Activated CD8-positive, alpha-beta T cell treated with anti-CD3 and anti-CD28 coated beads, Interleukin-2, amount 10 ng/mL, durations not matched to agents 7 days and 5 days (primary cell): ENCODE measurements at places on chromosomes 5 and 9. TPM values are rescaled to one million over a fixed set of nuclear protein-coding genes. Genes with fewer than 3 reads are reported as not detected.
A peak's percentile ranks its signal among the peaks of the same experiment; 100 is the strongest.

DNA sequence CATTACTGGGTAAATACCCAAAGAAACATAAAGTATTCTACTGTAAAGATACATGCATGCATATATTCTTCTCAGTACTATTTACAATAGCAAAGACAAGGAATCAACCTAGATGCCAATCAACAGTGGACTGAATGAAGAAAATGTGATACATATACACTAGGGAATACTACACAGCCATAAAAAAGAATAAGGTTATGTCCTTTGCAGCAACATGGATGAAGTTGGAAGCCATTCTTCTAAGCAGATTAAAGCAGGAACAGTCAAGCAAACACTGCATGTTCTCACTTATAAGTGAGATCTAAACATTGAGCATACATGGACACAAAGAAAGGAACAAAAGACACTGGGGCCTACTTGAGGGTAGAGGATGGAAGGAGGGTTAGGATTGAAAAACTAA, 39.6 kb upstream of the NDUFS4 start:
- DNase-seq: no peak
- H3K27me3 ChIP-seq: peaks cover 11% of the 10 kb centered on the region
- H3K36me3 ChIP-seq: no peaks in the 10 kb centered on the region
- H3K4me3 ChIP-seq: no peak overlapping the region
- H3K4me1 ChIP-seq: no peaks in the 10 kb centered on the region

SLC45A2 gene
- not detected for total RNA-seq

DNA sequence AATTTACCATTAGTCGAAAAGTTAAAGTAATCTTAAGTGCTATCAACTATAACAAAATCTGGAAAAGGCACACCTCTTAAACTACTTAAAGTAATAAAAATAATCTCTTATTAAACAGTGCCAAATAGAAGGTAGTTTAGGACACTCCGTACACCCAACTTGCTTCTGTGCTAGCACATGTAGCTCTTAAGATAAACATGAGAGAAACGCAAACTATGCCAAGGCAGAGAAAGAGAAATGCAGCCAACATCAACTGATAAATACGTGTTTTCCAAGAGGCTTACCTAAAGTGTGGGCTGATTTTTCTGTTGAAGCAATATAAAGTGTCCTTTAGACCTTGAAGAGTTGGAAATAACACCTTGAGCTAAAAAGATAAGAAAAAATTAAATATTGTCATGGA, 480.6 kb upstream of the DAB2 start:
- no peaks in the 10 kb centered on the region for H3K36me3 ChIP-seq
- no peaks in the 10 kb centered on the region for H3K27me3 ChIP-seq
- no peak overlapping the region for H3K4me3 ChIP-seq
- H3K4me1 ChIP-seq: no peaks in the 10 kb centered on the region

DNA sequence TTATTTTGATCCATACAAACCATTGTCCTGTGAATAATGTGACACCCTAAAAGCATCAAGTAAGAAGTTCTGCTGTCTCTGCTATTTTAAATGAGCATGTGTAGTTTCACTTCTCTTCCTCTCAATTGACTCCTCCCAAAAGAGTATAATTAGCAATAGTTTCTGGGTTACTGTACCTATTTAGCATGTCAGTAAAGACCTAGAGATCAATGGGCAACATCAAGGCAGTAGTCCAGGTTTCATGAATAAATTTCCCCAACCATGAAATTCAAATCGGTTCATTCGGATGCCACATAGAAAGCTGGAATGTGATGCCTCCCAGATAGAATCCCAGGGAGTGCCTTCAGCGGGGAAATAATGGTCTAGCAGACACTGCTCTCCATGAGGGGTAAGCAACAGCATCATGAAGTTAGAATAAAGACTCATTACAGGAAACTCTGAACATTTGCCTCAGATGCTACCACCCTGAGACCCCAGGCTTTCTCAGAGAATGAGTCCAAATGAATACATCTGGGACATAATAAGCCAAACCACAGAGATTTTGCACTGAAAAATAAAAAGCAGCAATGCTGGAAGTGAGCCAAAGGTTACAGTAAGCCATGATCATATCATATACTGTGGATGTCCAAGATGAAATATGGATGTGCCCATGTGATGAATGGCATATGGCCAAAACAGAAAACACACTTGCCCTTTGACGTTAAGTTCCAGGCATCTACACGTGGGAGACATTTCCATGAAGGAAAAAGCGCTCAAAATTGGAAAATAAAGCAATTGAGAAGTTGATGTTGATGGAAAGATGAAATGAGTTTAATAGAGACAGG, 1107.0 kb upstream of the SEMA6A start:
- no peaks in the 10 kb centered on the region for H3K4me1 ChIP-seq
- DNase-seq: no peak
- H3K27me3 ChIP-seq: no peaks in the 10 kb centered on the region
- no peaks in the 10 kb centered on the region for H3K36me3 ChIP-seq

- H3K27me3 ChIP-seq: peaks cover 4% of the 10 kb centered on the region
- no peak within 1 kb of the TSS for H3K27ac ChIP-seq
- no peaks in the 10 kb centered on the region for H3K36me3 ChIP-seq
- no peaks in the 10 kb centered on the region for H3K4me1 ChIP-seq
Measured at GRCh38 chr5:161847941-161848391, at the start of gene GABRA1. TSS of gene GABRA1 (plus strand) at chr5:161848120. CDS start at chr5:161850811, 2,691 bp downstream.

- H3K27me3 ChIP-seq: peaks cover 26% of the 10 kb centered on the region
- H3K36me3 ChIP-seq: peaks cover 2% of the 10 kb centered on the region
- DNase-seq: no peak
- H3K27ac ChIP-seq: no peak overlapping the region
- no peak overlapping the region for H3K4me3 ChIP-seq
- peaks cover 11% of the 10 kb centered on the region for H3K4me1 ChIP-seq
Measured at GRCh38 chr5:33848554-33848953, 43.2 kb downstream of the ADAMTS12 start.

- H3K27ac ChIP-seq: no peak overlapping the region
- no peaks in the 10 kb centered on the region for H3K4me1 ChIP-seq
- DNase-seq: no peak
- H3K36me3 ChIP-seq: no peaks in the 10 kb centered on the region
Measured at GRCh38 chr9:81074221-81074620, 615.1 kb downstream of the TLE1 start.

- no peak overlapping the region for H3K27ac ChIP-seq
- no peaks in the 10 kb centered on the region for H3K27me3 ChIP-seq
- H3K4me3 ChIP-seq: no peak overlapping the region
Measured at GRCh38 chr9:31542384-31543055, 841.9 kb upstream of the ACO1 start.

DNA sequence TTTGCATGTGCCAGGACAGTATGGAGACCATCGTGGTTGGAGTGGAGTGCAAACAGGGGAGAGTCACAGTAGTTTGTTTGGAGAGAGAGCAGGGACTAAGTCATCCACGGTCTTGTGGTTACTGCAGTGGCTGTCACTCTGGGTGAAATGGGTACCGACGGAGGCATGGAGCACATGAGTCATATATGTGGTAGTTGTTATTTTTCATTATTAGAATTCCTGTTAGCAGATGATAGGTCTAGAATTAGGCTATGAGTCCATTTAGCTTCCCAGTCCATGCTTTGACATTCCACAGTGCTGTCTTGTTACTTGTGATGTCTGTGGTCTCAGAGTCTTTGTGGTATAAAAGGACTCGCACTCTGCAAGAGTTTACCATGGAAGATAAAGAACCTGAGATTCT, 303.9 kb downstream of the DMRT2 start:
- no peaks in the 10 kb centered on the region for H3K36me3 ChIP-seq
- no peaks in the 10 kb centered on the region for H3K27me3 ChIP-seq
- H3K4me1 ChIP-seq: no peaks in the 10 kb centered on the region
- no peak overlapping the region for H3K4me3 ChIP-seq
- H3K27ac ChIP-seq: no peak overlapping the region
- no peak for DNase-seq

DNA sequence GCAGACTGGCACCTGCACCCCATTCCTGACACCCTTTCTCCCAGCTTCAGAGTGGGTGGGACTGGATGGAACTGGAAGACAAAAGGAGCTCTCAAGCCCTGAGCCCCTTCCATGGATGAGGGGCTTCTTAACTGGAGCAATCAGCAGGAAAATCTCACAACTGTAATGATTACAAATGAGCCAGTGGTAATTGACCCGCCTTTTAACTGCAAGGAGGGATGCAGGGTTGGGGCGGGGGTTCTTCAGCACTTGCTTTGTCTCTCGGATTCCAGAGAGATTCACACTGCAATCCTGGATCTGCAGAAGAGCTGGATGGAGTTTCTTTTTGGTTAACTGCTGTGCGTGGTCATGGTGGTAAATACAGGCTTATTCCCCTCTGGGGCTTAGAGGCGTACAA, 160.1 kb upstream of the SHB start:
- H3K4me3 ChIP-seq: no peak overlapping the region
- peaks cover 20% of the 10 kb centered on the region for H3K4me1 ChIP-seq
- H3K36me3 ChIP-seq: no peaks in the 10 kb centered on the region
- peaks cover 7% of the 10 kb centered on the region for H3K27me3 ChIP-seq

- H3K4me1 ChIP-seq: peaks cover 65% of the 10 kb centered on the region
- peaks cover 16% of the 10 kb centered on the region for H3K36me3 ChIP-seq
- no peak for DNase-seq
- no peak overlapping the region for H3K4me3 ChIP-seq
Measured at GRCh38 chr5:62259699-62260250, 46.2 kb upstream of the KIF2A start.

TLX3 gene
- total RNA-seq: not detected

IGFBPL1 gene
- total RNA-seq: not detected

CER1 gene
- total RNA-seq: not detected

GRCh38 chr5:16391858-16392649, 73.5 kb downstream of the ZNF622 start:
- H3K36me3 ChIP-seq: no peaks in the 10 kb centered on the region
- H3K27ac ChIP-seq: no peak overlapping the region
- no peaks in the 10 kb centered on the region for H3K4me1 ChIP-seq
- DNase-seq: no peak
- no peak overlapping the region for H3K4me3 ChIP-seq

ABHD17B gene
- total RNA-seq: 27.2 TPM

DNA sequence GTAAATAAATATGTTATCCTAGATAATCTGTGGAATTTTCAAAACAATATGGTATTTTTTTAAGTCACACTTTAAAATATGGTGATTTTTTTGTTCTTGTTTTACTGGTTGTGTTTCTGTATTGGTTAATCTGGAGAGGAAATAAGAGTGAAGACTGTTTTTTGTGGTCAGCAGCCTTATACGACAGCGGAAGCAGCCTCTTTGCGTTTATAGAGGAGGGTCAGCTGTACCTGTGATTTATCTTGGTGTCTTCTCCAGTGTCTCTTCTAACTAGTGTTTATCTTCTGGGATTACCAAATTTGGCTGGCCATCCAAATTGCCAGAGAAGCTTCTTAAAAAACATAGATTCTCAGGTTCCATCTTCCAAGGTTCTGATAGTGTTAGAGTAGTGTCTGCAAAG, 58.7 kb downstream of the ICE1 start:
- H3K36me3 ChIP-seq: peaks cover 51% of the 10 kb centered on the region
- peak overlapping the region; percentile 89 for H3K27ac ChIP-seq
- DNase-seq: peak; percentile 56
- no peaks in the 10 kb centered on the region for H3K27me3 ChIP-seq

DNA sequence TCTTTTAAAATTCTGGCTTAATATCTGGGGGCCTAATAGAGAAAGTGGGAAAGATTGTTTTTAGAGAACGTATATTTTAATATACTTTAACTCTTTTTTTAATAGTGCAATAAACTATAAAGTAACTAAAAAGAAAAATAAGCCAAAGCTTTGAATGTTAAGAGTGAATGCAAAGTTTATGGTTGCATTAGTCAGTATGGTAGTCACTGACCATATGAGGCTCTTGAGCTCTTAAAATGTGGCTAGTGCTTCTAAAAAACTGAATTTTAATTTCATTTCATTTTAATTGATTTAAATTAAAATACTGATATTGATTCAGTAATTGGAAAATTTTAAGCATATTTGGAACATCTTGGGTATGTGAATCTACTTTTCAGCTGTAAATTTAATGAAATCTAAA, 310.7 kb downstream of the PJA2 start:
- H3K27me3 ChIP-seq: no peaks in the 10 kb centered on the region
- H3K27ac ChIP-seq: no peak overlapping the region
- H3K4me1 ChIP-seq: no peaks in the 10 kb centered on the region
- H3K4me3 ChIP-seq: no peak overlapping the region
- no peak for DNase-seq

- no peak overlapping the region for H3K27ac ChIP-seq
- no peak for DNase-seq
- H3K4me1 ChIP-seq: no peaks in the 10 kb centered on the region
- no peaks in the 10 kb centered on the region for H3K27me3 ChIP-seq
Measured at GRCh38 chr9:80072451-80072850, 500.7 kb downstream of the TLE4 start.

DNA sequence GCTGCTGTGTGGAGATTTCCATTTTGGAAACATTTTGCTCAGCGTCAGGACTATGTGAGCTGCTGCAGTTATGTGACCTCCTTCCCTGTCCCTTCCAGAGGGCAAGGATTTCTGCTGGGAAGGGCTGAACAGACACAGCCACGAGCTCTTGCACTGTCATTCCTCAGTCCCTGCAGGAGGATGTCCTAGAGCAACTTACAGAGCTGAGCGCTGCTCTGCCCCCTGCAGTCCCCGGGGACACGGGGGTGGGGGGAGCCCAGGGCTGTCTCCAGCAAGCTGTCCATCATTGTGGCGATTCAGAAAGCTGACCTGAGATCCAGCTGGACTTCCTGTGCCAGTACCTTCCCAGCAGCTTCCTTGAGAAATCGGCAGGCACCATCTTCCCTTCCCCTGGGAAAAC, 28.0 kb upstream of the MAP1B start:
- no peak for DNase-seq
- no peak overlapping the region for H3K27ac ChIP-seq
- H3K27me3 ChIP-seq: peaks cover 29% of the 10 kb centered on the region

DNA sequence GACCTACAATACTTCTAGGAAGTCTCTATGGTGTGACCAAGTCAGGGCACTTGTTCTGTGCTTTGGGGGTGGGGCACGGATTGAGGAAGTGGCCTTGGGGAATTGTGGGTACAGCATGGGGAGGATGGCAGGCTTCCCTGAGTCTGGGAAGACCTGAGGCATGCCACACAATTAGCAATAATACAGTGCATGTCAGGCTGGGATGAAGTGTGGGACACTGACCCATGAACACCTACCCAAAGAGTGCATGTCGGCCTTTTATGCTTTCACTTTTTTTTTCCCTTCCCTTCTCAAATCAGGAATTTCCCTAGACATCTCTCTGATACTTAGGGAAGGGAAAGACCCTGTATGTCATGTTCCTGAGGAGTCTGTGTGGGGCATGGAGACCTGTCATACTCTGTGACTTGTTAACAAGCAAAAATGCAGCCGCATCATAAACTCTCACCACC, 146.4 kb downstream of the PALM2AKAP2 start:
- H3K36me3 ChIP-seq: no peaks in the 10 kb centered on the region
- no peak for DNase-seq
- H3K27me3 ChIP-seq: peaks cover 10% of the 10 kb centered on the region
- H3K4me3 ChIP-seq: no peak overlapping the region

GRCh38 chr5:110251366-110251765, 475.1 kb downstream of the TMEM232 start:
- no peak for DNase-seq
- H3K36me3 ChIP-seq: no peaks in the 10 kb centered on the region
- no peaks in the 10 kb centered on the region for H3K4me1 ChIP-seq

GRCh38 chr9:76905791-76906646, at the start of gene PRUNE2:
TSS of gene PRUNE2 (minus strand) at chr9:76906114. CDS start at chr9:76905963, 151 bp downstream.
- no peak within 1 kb of the TSS for H3K27ac ChIP-seq
- no peak within 1 kb of the TSS for H3K4me3 ChIP-seq
- no peaks in the 10 kb centered on the region for H3K4me1 ChIP-seq
- H3K36me3 ChIP-seq: no peaks in the 10 kb centered on the region
- peaks cover 47% of the 10 kb centered on the region for H3K27me3 ChIP-seq
- peak; percentile 39 for DNase-seq

CCNJL gene
- total RNA-seq: 0.23 TPM
